ENCODE measurements at places on chromosomes 5 and 9.

- no peak for DNase-seq
These were observed at the start of gene S100Z for GRCh38 chr5:76849419-76850291. Gene S100Z (plus strand): TSS chr5:76850014. CDS start chr5:76875360, 25,346 bp downstream.

GRCh38 chr9:7341571-7341970 is 458.0 kb downstream of the DMAC1 start:
- no peak for DNase-seq

GRCh38 chr9:99919930-99920329 is 13.5 kb downstream of the STX17 start:
- DNase-seq, result no peak

DNA sequence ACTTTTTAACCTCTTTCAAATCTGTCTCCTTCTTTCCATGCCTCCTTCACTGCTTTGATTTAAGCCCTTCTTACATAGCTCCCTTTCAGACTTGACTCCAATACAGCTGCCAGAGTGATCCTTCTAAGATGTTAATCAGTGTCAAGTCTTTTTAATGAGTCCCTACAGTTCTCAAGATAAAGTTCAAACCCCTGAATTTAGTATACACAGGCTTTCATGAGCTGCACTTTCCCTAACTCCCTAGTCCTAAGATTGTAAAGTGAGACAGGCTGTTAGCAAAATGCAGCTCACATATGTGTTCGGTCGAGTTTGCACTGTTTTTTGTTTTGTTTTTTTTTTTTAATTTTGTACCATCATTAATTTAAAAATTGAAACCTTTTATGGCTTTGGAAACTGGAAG is 190.4 kb upstream of the VCAN start:
- DNase-seq, result peak; percentile 15

- no peak for DNase-seq
These were observed 7.3 kb downstream of the GBA2 start for GRCh38 chr9:35741740-35742139.

DNA sequence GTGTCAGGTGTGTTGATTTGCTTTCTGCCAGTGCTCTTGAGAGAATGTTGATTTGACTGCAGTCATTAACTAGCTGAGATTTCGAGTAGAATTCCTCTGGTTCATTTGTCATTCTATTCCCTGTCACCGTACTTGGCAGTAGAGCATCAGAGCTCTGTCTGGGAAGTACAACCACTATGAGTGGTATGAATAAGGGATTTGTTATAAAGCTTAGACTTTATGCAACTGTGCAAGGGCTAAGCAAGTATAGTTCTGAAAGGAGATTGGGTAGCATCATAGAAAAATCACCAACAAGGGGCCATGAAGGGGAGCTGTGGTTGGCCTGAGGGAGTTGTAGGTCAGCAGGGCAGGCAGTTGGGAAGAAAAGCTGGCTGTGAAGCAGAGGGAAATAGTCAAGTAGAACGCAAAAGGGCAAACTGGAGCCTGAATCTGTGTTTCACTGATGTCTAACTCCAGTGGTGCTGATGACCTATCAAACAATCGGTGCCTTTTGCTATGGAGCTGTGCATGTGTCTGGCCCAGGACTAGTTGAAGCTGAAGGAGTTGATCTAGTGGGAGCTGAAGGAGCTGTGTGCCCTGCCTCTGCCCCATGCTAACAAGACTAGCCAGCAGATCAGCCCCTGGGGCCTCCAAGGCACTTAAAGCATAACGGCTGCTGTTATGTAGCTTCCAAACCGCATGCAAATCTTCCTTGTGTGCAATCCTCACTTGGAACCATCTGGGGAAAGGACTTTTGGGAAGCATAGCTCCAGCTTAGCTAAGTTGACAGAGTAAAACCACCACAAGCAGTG is 110.0 kb downstream of the SLC28A3 start:
- no peak for DNase-seq

GRCh38 chr9:127177231-127177630 is 54.8 kb upstream of the ANGPTL2 start:
- no peak for DNase-seq

- DNase-seq, result no peak
These were observed 65.4 kb downstream of the SPATA31C2 start for GRCh38 chr9:88072831-88073375.

DNA sequence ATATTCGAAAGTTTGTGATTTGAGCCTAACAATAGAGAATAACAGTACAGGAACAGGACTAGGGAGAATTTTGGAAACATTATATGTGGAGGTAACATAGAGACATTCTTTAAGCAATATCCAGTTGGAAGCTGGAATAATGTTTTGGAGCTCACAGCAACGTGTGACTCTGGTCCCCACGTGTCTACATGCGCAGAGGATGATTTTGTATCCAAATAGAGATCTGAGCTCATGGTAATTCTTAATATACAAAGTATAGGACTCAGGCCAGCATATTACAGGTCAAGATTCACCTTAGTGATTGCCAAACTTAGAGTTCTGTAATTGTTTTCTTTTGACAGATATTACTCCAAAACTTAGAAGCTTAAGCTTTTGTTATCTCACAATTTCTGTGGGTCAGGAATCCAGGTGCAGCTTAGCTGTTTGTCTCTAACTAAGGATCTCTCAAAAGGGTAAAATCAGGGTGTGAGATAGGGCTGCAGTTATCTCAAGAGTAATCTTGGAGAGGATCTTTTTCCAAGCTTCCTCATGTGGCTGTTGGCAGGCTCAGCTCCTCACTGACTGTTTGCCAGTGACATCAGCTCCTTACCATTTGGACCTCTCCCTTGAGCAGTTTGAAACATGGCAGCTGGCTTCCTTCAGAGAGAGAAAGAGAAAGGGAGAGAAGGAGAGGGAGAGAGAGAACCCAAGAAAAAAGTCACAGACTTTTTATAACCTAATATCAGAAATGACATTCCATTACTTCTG is 272.0 kb upstream of the ZNF462 start:
- no peak for DNase-seq

DNA sequence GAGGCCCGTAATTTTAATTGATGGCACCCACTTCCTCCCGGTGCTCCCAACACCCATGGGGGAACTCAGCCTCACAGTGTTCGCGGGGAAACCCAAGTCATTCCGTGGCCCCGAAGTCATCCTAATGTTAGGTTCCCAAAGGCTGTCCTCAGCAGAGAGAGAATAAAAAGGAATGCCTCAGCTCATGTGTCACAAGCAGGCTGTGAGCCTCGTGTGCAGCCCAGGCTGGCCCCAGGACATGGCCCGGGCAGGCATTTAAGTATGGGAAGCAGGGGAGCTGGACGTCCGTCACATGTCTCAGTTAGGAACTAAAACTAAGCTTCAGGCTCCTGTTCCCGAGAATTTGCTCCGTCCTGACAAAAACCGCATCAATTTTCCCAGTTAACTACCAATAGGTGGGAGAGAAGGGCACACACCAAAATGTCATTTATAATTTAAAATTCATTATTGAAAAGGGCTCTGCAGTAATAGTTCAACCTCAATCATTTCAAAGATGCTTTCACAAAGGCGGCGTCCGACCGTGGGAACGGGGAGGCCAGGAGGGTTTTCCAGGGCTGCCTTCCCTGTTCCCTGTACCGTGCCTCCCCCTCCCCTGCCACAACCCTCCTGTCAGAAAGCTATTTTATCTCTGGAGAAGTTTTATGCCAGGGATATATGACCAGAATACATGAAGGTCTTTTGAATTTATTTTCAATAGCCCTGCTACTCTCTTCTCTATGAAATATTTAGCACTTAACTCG is 137.3 kb downstream of the FSTL4 start:
- no peak for DNase-seq

DNA sequence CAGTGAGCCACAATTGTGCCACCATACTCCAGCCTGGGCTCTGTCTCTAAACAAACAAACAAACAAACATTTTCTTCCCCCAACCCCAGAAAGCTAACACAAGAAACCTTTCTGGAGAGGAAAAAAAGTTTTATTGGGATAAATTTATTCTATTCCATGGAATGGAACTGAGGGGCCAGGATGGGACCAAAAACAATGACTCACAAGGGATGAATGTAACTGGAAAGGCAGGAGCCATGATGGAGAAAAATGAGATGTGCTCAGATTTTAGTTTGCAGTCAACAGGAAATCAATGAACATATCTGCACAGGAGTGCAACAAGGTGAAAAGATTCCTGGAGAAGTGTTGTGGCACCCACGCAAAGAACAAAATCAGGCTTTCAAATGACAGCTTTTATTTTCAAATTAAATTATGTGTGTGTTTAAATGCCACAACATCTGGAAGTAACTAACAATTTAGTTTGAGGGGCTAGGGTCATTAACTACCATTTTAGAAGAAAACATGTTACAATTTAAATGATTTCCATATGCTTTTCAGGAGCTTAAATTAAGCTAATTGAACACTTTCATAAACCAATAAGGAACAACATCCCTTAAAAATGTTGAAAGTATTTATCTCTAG is 208.6 kb downstream of the TSSK1B start:
- no peak for DNase-seq
